ENCODE measurements at places on chromosomes 7 and 10.

DNA sequence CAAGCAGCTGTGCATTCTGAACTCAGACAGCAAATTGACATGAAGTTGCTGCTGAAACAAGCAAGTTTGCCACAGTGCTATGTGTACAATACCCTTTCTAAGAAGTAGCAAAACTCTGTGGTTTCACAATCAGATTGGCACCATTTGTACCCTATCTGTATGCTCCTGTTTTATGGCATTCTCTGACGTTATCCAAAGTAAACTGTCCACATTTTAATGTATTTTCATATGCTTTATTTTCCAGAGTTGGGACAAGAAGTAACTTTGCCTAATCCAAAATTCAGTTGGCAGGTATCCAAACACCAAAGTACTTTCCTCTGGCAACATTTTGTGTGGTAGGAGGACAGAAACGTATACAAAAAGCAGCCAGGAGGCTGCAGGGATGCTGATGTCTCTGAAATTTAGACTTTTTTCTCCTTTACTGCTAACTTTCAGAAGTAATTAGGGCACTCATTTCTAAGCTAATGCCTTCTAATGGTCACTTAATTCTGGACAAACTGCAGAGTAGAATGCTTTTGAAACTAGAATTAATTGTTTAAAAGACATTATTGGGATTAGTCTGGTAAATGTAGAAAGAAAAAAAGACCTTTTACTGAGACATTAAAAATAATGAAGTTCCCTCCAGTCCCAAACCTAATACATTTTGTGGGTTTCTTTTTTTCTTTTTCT is 414.7 kb upstream of the NRP1 start:
- DNase-seq = no peak

DNA sequence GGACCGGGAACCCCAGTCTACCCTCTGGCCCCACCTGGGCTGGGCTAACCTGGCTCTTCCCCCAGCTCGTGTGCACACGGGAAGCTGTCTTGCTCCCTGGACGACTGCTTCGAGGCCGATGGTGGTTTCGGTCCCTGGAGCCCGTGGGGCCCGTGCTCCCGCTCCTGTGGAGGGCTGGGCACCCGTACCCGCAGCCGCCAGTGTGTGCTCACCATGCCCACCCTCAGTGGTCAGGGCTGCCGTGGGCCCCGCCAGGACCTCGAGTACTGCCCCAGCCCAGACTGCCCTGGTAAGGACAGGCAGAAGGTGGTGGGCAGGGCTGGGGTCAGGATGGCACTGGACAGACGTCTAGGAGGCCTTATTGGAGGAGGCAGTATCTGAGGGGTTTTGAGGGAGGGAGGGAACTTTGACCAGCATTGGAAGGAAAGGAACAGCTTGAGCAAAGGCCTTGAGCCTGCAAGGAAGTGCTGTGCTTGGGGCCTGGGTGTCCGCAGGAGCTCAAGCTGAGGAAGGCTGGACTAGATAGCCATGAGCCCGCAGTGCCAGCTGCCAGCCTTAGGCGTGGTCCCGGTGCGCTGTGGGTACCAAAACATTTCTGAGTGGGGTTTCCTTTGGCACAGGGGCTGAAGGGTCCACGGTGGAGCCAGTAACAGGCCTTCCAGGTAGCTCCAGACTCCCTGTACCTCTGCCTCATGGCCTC is 20.2 kb upstream of the ZNF862 start:
- no peak for DNase-seq

DNA sequence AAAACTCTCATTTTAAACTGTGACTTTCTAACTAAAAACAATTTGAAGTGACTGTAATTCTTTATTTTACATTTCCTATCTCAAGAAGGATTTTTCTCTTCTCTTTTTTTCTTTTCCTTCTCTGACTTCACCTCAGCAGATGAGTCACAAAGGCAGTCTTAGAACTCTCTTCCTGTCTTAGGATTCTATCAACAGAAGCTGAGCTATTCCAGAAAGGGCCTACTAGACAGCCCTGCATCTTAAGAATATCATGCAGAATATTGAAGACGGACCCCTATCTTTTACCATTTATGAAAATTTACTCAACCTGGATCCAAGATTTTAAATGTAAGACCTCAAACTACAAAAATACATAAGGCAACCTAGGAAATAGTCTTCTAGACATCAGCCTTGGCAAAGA is 365.7 kb upstream of the SEMA3C start:
- no peak for DNase-seq

DNA sequence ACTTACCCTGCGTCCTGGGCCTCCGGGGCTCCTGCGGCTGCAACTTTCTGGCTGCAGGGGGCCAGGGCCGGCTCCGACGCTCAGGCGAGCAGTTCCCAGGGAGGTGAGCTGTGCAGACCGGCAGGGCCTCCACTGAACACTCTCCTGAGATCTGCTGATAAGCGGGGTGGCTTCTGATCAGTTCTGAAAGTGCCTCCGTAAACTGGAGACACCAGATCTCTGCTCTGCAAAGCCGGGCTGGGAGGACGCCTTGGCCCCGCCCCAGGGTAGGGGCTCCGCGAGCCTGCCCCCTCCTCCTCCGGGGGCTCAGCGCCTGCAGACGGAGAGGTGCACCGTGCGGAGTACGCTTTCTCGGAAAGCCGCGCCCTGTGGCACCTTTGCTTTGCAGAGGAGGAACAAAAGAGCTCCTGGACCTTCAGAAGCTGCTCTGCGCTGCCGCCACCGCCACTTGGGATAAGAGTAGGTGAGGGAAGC is 141.3 kb upstream of the VKORC1L1 start:
- DNase-seq = no peak

- no peak for DNase-seq
Measured at GRCh38 chr10:89425000-89425399, 10.6 kb downstream of the IFIT5 start.
